Inflammatory macrophage (primary cell): ENCODE measurements at places on chromosomes 11 and 22.

- no peak for DNase-seq
These were observed 683.9 kb downstream of the TBC1D22A start for GRCh38 chr22:47446331-47446730.

DNA sequence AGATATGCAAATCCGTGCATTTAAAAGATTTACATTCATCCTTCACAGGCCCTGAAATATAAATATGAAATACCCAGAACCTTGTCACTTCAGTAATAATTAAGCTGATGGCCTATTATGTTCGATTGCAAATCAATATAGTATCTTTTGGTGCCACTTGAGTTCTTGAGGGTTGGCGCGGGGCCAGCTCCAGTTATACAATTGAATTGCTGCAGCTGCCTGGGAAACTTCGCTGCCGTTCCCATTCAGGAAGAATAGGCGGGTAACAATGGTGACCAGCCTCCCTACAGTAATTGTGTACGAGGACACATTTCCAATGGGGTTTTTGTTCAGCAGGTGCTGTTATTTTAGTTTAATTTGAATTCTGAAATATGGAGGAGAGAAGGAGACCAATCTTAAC, 451.2 kb downstream of the INSC start:
- DNase-seq, result no peak

DNA sequence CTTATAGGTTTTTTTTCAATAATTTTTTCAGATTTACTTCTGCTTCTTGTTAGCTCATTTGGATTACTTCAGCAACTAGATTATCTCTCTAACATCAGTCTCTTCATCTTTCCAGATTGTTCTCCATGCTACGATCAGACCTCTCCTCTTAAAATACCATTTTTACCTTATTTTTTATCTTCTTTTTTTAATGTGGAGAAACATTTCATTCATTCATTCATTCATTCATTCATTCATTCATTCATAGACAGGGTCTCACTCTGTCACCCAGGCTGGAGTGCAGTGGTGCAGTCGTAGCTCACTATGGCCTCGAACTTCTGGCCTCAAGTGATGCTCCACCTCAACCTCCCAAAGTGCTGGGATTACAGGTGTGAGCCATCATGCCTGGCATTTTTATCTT, 189.4 kb downstream of the UVRAG start:
- DNase-seq, result no peak

- no peak for DNase-seq
These were observed 24.6 kb downstream of the PPIL2 start for GRCh38 chr22:21690401-21690801.

- DNase-seq, result no peak
These were observed 2.4 kb downstream of the RASGRP2 start for GRCh38 chr11:64741375-64742086.

- no peak for DNase-seq
These were observed 23.9 kb downstream of the EHF start for GRCh38 chr11:34644669-34645406.

- no peak for DNase-seq
These were observed 48.2 kb upstream of the CREB3L1 start for GRCh38 chr11:46229230-46229629.

DNA sequence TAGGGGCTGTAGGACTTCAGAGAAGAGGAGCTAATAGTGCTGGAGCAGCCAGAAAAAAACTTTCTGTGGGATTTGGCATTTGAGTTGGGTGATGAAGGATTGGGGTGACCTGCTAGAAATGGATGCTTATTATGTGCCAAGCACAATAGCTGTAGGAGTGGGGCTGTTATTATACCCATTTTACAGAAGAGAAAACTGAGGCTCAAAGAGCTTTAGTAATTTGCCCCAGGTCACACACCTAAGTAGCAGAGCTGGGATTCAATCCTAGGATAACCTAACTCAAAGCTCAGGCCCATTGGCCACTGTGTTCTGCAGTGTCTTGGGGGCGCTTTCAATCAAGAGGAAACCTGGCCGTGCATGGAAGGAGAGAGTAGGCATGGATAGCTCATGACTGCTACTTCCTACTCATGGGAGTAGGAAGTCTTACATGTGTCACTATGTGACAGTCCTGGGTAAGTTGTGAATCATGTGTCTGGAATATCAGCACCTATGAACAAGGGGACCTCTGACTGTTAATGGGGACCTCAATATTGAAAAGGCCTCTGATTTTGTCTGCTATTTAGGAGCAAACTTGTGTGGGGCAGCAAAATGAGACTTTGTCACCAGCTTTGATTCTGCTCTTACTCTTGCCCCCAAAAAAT, 6.1 kb upstream of the ELF5 start:
- peak; percentile 49 for DNase-seq

GRCh38 chr11:75337195-75337654, 14.2 kb downstream of the ARRB1 start:
- peak; percentile 90 for DNase-seq

DNA sequence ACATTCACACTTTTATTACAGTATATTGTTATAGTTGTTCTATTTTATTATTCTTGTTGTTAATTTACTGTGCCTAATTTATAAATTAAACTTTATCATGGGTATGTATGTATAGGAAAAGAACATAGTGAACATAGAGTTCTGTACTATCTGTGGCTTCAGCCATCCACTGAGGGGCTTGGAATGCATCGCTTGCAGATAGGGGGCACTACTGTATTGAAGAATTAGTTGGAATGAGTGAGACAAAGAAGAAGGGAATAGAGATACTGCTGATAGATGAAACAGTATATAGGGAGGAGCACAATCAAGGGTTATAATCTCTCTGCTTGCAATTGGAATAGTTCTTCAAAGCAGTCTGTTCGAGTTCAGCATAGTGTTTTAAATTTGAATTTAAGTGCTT, 432.2 kb downstream of the RAB38 start:
- DNase-seq, result no peak

GRCh38 chr22:20203552-20204201, 52.8 kb upstream of the CCDC188 start:
- DNase-seq, result peak; percentile 45

- DNase-seq, result no peak
These were observed 9.6 kb upstream of the RGL4 start for GRCh38 chr22:23681026-23681809.

DNA sequence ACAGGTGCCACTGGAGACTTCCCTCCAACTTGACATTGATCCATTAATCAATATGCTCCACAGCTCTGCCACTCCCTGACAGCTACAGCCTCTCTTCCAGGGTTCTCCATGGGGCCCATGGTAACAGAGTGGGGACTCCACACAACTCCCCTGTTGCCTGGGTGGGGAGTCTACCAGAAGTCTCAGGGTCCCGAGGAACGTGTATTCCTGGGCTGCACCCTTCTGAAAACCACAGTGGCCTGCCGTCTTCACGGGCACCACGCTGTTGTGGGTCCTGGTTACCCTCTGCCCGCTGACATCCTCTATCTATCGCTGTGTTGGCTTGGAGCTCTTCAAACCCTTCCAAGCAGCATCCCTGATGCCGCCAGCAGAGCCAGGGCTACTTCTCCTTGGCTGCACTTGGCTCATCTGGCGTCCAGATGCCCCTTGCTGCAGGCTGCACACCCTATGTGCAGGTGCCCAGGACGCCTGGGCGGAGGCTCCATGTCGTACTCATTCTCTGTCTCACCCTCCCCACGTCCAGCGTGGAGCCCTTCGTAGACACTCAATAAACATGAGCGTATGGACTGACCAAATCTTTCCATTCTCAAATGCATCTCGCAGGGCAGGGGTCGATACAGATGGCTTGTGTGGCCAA, 1341.8 kb downstream of the TBC1D22A start:
- no peak for DNase-seq

- peak; percentile 81 for DNase-seq
These were observed 432 bp upstream of the GRK2 start for GRCh38 chr11:67265633-67266448.

DNA sequence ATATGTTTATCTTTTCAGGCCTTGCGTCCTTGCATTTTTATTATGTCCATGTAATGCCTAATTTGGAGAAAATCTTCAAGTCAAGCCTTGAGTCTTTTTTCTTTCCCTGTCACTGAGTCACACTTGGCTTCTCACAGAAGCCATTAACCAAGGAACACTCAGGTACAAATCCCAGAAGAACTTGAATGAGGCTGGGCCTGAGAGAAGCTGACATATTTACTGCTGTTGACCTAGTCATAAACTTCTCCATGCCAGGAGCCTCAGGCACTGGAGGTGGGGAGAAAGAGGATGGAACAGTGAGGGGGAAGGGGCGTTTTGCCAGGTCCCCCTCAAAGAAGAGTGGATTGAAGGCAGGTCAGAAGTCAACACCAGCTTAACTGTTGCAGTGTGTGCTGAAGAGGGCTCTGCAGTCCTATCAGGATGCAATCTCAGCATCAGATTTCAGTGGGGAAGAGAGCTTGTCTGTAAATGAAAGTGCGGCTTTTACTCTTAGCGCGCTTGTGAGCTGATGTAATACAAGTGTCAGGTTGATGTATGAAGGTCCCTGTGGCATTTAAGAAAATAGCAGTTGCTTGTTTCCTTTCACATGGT, 526.0 kb downstream of the ETS1 start:
- no peak for DNase-seq

DNA sequence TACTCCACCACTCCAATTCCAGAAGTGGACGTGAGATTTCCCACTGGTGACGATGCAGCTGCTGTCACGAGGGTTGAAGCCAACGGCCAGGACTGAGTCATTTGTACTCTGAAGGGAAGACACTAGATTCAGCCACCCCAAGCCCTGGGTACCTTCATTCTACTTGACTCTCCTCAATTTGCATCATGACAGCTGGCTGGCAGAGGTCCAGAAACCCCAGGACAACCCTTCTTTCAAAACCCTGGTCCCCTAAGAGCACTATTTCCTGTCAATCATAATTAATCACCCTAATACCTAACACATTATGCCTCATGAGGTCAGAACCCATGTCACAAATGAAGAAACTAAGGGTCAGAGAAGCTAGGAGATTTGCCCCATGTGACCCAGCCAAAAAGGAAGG, 4.9 kb downstream of the EML3 start:
- peak; percentile 64 for DNase-seq

DNA sequence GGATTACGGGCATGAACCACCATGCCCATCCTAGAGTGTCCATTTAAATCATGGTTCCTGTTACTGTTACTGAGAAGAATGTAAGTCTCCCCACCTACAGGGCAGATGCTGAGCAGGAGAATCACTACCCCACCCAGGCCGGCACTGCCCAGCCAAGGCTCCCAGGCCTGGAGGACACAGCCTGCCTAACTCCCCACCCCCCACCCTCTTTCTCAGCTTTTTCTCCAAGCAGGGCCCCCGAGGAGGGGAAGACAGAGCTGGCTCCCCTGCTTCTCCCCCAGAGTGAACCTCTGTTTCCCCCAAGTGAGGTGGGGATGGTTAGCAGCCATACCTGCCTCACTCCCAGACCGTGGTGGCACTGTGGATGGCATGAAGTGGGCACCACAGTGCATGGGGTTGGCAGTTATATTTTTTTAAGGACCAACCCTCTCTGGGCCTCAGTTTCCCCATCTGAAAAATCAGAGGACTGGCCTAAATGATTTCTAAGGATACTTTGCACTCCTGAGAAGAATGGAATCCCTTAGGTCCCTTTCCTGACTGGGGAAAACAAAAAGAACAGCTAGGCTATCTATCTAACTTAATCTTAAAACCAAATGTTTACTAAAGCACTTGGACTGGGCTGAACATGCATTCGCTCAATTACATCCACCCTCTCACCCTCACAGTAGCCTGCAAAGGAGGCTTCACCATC, 5.0 kb downstream of the CBX7 start:
- no peak for DNase-seq

GRCh38 chr11:127935081-127935480, 652.3 kb downstream of the ETS1 start:
- no peak for DNase-seq

DNA sequence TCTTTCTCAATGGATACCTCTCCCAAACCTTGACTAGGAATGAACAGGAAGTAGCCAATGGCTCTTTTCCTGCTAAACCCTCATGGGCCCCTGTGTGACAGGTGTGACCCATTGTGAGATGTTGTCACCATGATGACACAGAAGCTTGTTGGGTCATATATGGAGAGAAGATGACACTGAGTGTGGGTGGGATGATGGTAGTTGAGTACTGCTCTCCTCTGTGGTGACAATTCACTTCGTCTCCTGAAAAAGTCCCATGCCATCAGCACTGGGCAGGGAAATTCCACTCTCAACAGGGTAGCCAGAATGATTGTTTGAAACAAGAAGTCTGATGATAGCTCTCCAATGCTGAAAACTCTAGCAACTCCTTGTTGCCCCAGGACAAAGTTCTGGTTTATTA, 94.0 kb upstream of the SEZ6L start:
- DNase-seq, result no peak

DNA sequence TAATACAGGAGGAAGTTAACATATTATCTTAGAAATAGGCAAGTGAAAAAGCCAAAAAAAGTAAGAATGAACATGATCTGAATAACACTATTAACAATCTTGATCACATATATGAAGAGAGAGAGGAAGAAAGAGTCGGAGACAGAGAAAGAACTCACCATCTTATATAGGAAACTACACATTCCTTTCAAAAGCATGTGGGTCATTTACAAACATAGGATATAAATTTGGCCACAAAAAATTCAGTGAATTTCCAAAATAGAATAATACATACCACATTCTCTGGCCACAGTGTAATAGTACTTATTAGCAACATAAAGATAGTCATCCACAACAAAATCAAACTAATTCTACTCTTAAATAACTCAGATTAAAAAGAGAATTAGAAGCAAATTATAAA, 50.9 kb upstream of the ME3 start:
- DNase-seq, result no peak

GRCh38 chr11:20529757-20530156, 69.7 kb upstream of the SLC6A5 start:
- DNase-seq, result no peak

GRCh38 chr22:26888887-26889286, 231.5 kb downstream of the MIAT start:
- DNase-seq, result no peak

- DNase-seq, result no peak
These were observed 1350.2 kb upstream of the RAG2 start for GRCh38 chr11:37948258-37948657.

GRCh38 chr11:9379041-9379440, 5.4 kb upstream of the IPO7 start:
- DNase-seq, result no peak

GRCh38 chr11:121113611-121114010, 12.6 kb downstream of the TECTA start:
- DNase-seq, result no peak

GRCh38 chr11:63567044-63567840, 4.1 kb upstream of the PLAAT2 start:
- peak; percentile 84 for DNase-seq

GRCh38 chr11:123195188-123196059, at the start of gene CLMP:
Gene CLMP, minus strand, starts transcription at chr11:123195248. Its CDS starts 308 bp downstream, at chr11:123194940.
- DNase-seq, result no peak

- DNase-seq, result peak; percentile 5
These were observed 24.1 kb downstream of the NEAT1 start for GRCh38 chr11:65446446-65447277.

GRCh38 chr22:41780746-41781505, 19.6 kb upstream of the CCDC134 start:
- DNase-seq, result peak; percentile 94
